ENCODE measurements at places on chromosomes 1 and 21. TPM values are rescaled to one million over a fixed set of nuclear protein-coding genes. Genes with fewer than 3 reads are reported as not detected.

PCBP3 gene
- total RNA-seq: 7.5 TPM

NEK7 gene
- total RNA-seq: 61.4 TPM

DNA sequence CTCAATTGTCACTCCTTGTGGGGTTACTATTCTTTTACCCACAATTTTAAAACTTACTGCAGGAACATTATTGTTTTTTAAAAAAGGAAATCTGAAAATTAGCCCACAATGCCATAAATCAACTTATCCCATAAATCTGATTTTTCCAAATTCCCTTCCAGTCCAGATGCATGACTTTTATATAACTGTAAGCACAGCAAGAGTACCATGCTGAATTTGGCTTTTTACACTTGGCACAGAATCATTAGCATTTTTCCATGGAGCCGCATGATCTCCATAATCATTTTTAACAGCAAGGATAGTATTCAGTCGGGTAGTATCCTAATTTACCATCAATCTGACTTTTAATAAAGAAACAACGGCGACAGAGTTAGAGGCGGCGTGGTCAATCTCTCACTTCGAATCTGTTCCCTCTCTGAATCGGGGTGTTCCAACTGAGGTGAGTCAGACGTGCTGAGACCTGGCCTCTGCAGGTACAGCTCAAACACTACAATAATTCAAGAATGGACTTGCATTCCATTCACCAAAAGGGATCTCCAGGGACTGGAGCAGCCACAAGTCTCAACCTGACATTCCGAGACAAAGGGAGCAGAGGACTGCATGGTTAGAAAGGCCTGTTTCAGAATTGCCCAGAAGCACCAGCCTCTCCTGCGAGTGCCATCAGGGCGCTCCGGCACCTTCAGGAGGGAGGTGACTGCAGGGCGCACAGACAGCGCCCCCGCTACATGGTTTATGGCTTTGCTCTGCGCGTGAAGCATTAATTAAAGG lies 48.9 kb downstream of the SLC66A1 start:
- no peaks in the 10 kb centered on the region for H3K27me3 ChIP-seq
- H3K27ac ChIP-seq: peak overlapping the region; percentile 2
- H3K4me3 ChIP-seq: no peak overlapping the region
- peaks cover 29% of the 10 kb centered on the region for H3K36me3 ChIP-seq

EPHA2 gene
- total RNA-seq: not detected

WLS gene
- total RNA-seq: 0.19 TPM

C1orf116 gene
- not detected for total RNA-seq

DNA sequence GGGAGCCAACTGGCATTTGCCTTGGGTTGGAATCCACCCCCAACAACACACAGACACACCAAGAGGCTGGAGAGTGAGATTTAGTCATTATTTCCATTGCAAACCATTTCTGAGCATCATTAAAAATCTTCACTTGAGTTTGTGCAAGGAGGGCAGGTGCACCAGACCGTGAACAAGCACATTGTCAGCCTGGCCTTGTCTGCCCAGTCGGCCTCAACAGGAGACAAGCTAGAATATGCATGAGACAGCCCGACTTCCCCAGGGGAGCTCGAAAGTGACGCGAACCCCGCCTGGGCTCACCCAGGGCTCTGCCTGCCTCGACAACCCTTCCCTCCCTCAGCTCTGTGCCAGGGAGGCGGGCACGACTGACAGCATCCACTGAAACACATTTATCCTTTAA lies 15.4 kb upstream of the GUCA2B start:
- H3K4me3 ChIP-seq: no peak overlapping the region
- no peaks in the 10 kb centered on the region for H3K4me1 ChIP-seq
- H3K27ac ChIP-seq: no peak overlapping the region
- H3K27me3 ChIP-seq: peaks cover 14% of the 10 kb centered on the region
- no peak for DNase-seq

DNA sequence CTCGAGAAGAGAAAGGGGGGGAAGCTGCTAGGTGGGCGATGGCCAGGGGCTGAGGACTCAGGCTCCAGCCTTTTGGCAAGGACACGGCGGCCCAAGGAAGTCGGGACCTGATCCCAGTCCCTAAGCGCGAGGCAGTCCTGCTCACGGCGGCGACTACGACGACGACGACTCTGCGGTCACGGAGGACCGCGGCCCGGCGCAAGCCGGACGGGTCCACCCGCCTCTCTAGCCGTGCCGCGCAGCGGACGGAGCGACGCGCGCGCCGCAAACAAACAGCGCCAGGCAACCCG lies 401 bp downstream of the WNT9A start:
- H3K27me3 ChIP-seq: peaks cover 30% of the 10 kb centered on the region
- H3K4me1 ChIP-seq: no peaks in the 10 kb centered on the region
- no peak for DNase-seq
- H3K4me3 ChIP-seq: peak overlapping the region; percentile 75
- no peaks in the 10 kb centered on the region for H3K36me3 ChIP-seq
- no peak overlapping the region for H3K27ac ChIP-seq

DNA sequence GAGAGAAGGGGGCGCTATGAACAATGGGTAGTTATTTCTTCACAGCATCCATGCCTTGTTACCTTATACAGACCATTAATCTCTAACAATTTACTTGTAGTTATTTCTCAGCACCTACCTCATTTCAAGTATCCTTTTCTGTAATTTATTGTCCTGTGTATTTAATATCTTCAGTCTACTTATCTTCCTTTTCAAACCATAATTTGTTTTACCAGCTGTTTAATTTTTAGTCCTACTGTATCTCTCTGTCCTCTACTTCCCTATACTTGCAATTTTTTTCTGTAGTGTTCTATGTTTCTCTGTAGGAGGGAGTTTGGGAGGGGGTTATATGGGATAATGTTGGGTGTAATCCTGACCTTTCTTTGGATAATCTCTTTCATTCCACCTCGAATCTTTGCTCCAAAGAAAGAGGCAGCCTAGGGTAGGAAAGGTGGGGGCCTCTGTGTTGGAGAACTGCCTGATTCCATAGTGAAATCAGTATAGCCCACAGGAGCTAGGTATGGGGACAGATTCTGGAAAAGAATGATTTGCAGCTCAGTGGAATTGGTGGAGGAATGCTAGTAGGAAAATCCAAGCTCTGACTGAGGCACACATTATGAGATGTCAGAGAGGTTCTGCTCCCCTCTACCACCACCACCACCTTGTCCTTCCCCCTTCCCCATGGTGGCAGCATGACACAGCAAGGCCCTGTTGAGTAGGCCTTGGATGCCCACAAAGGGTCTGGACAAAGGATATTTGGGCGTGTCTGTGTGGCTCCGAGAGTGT lies 642 bp downstream of the MLLT11 start:
- H3K27me3 ChIP-seq: no peaks in the 10 kb centered on the region
- no peak for DNase-seq

CD1D gene
- total RNA-seq: not detected

GREM2 gene
- 0.05 TPM for total RNA-seq

GRCh38 chr1:118264343-118264742 lies 79.3 kb upstream of the SPAG17 start:
- no peak overlapping the region for H3K4me3 ChIP-seq
- H3K27me3 ChIP-seq: no peaks in the 10 kb centered on the region
- H3K4me1 ChIP-seq: no peaks in the 10 kb centered on the region
- no peak for DNase-seq
- H3K36me3 ChIP-seq: no peaks in the 10 kb centered on the region

DNA sequence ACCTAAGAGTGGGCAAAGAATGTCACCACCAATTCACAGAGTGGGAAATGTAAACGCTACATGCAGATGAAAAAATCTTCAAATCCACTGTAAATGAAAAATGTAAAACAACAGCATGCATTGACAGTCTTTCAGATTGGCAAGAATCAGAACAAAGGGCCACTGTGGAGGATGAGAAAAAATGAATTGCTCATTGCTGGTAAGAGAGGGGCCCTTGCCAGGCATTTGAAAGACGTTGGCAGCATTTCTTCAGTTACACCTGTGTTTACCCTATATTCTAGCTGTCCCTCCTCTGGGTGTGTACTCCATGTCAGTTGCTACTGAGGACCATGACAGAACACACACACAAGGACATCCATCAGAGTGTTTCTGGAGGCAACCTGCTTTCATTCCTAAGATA lies 25.8 kb upstream of the AADACL3 start:
- no peaks in the 10 kb centered on the region for H3K36me3 ChIP-seq
- H3K27ac ChIP-seq: no peak overlapping the region
- H3K4me3 ChIP-seq: no peak overlapping the region
- no peaks in the 10 kb centered on the region for H3K4me1 ChIP-seq

DNA sequence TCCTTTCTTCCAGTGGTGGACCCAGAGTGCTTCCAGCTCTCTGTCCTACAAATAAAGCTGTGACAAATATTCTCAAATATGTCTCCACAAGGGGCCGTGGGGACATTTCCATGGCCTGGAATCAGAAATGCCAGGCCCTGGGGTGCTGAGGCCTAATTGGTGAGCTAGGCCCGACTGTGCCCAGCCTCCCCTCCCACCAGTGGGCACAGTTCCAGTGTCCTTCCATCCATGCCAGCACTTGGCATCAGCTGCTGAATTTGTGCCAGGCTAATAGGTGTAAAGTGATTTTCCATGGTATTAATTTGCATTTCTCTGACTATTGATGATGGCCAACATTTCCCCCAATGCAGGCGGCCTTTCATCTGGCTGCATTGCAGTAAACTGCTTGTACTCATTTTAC lies 48.5 kb upstream of the B3GALT5 start:
- H3K4me3 ChIP-seq: no peak overlapping the region
- no peaks in the 10 kb centered on the region for H3K27me3 ChIP-seq
- no peak overlapping the region for H3K27ac ChIP-seq
- DNase-seq: no peak

CFAP107 gene
- not detected for total RNA-seq

DNA sequence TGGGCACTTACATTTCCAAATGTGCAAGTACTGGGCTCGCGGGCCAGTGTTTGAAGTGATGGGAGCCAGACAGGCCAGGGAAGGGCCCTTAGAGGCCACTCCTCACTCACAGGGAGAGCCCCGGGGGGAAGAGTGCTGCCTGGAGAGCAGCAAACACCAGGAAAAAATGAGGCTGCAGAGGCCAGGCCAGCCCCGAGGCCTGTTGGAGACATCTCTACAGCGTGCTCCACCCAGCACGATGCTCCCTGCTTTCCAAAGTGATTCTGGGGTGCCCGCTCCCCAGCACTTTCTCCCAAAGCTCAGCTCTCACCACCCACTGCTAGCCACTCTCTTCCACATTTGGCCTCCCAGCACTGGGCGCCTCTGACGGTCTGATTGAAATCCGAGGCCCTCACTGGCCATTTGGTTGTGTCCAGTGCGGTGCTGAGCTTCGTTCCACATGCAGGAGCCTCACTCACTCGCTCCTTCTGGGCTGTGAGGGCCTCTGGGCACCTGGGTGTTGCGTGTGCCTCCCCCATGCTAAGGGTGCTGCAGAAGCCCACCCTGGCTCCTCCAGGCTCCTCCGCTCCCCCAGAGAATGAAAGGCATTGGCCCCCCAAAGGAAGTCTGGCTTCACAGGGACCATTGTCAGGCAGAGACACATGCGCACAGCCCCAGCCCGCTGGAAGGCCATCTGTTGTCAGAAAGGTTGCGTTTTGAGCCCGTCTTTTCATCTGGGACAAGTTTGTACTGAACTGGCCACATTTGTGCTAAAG lies 385.4 kb upstream of the VAMP3 start:
- no peaks in the 10 kb centered on the region for H3K36me3 ChIP-seq
- no peak overlapping the region for H3K4me3 ChIP-seq
- no peaks in the 10 kb centered on the region for H3K27me3 ChIP-seq
- no peaks in the 10 kb centered on the region for H3K4me1 ChIP-seq

MEAF6 gene
- total RNA-seq: 95.6 TPM

DMBX1 gene
- not detected for total RNA-seq

DNA sequence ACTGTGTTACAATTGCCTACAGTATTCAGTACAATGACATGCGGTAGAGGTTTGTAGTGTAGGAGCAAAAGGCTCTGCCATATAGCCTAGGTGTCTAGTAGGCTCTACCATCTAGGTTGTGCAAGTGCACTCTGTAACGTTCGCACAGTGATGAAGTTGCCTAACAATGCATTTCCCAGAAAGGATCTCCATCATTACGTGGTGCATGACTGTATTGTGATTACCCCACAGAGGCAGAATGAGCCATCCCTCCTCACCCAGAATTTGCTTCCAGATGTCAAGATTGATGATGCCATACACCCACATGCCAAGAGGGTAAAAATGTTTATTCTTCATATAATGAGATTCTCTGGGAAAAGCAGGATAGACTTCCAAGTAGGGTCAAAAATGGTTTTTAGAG lies 199.3 kb upstream of the CTTNBP2NL start:
- no peak overlapping the region for H3K4me3 ChIP-seq
- no peaks in the 10 kb centered on the region for H3K36me3 ChIP-seq
- no peaks in the 10 kb centered on the region for H3K27me3 ChIP-seq
- DNase-seq: no peak
- no peaks in the 10 kb centered on the region for H3K4me1 ChIP-seq

OR2L8 gene
- total RNA-seq: not detected

SNAP47 gene
- 30.9 TPM for total RNA-seq

GRCh38 chr1:204211046-204211445 lies 2.7 kb downstream of the GOLT1A start:
- no peak overlapping the region for H3K4me3 ChIP-seq
- no peaks in the 10 kb centered on the region for H3K36me3 ChIP-seq
- no peak for DNase-seq
- H3K27me3 ChIP-seq: peaks cover 17% of the 10 kb centered on the region

DNA sequence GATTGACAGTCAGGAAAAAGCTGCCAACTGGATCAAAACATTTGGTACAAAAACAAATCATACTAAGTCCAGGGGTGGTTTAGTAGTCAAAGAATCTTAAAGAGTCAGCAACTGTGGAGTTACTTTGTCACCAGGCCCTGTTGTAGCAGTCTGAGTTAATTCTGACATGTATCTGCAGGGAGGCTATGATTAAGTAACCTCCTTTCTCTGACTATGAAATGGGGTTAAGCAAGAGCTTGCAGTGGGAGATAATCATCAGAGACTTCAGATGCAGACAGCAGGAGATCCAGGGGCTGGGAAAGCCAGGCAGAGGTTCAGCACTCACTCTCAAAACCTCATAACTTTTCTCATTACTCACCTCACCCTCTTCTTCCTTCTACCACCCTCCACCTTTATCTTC lies 99.2 kb upstream of the BTG3 start:
- peaks cover 6% of the 10 kb centered on the region for H3K36me3 ChIP-seq
- peaks cover 3% of the 10 kb centered on the region for H3K27me3 ChIP-seq
- DNase-seq: no peak
- H3K4me1 ChIP-seq: peaks cover 27% of the 10 kb centered on the region
- no peak overlapping the region for H3K27ac ChIP-seq

GRCh38 chr1:97797403-97798183 lies 123.2 kb downstream of the DPYD start:
- H3K27me3 ChIP-seq: no peaks in the 10 kb centered on the region
- H3K36me3 ChIP-seq: peaks cover 5% of the 10 kb centered on the region
- H3K27ac ChIP-seq: no peak overlapping the region
- no peak overlapping the region for H3K4me3 ChIP-seq

GRCh38 chr1:193545171-193545570 lies 358.8 kb upstream of the B3GALT2 start:
- H3K27me3 ChIP-seq: no peaks in the 10 kb centered on the region
- H3K27ac ChIP-seq: no peak overlapping the region
- peaks cover 17% of the 10 kb centered on the region for H3K36me3 ChIP-seq
- no peak overlapping the region for H3K4me3 ChIP-seq

CD34 gene
- total RNA-seq: not detected

DNA sequence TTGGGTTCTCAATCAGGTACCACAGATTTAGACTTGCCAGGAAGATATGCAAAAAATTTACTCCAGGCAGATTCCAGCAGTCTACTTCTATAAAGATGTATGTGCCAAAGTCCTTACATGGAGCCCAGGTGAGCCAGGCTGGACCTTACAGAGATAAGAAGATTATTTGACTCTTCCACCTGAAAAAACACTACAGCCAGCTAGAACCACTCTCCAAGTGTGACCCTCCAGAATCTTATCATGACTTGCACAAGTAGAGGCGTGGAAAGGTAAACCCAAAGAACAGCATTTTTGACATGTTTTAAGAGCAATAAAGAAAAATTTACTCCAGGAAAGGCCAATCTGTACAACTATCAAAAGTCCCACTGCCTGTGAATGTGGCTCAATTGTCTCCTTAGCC lies 146.8 kb upstream of the DPT start:
- no peak overlapping the region for H3K4me3 ChIP-seq
- no peaks in the 10 kb centered on the region for H3K4me1 ChIP-seq
- no peak overlapping the region for H3K27ac ChIP-seq
- H3K36me3 ChIP-seq: no peaks in the 10 kb centered on the region

All from activated CD4-positive, alpha-beta T cell treated with anti-CD3 and anti-CD28 coated beads, Interleukin-2, amount 10 ng/mL, durations not matched to agents 24 days and 14 days (primary cell).